ENCODE measurements at places on chromosomes 12 and 14.

DNA sequence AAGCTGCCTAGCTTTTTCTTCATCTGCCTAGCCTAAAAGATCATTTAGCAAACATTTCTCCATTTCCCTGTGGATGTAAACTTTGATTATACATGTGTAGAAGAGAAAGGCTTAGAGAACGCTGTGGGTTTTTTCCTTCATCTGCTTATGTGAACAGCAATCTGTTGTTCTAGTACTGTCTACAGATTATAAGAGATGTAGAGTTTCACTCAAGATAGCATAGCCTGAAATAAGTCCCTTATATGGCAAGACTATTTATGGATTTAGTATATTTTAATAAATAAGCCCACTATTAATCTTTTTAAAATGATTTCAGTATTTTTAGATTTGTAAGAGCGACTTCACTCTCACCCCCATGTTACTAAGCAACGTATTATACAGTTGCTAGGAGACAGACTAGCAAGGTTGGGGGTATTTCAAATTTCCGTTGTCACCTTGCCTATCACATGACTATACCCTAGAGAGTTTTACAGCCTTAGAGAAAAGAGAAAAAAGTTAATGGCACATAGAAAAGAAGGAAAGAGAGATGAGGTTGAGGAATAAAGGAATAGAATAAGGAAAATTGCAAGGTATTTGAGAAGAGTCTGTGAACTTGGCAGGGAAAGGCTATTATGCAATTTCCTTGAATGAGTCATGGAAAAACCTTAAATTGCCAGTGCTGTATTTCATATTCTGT lies 12.2 kb upstream of the TUBA1A start:
- DNase-seq = peak; percentile 85

DNA sequence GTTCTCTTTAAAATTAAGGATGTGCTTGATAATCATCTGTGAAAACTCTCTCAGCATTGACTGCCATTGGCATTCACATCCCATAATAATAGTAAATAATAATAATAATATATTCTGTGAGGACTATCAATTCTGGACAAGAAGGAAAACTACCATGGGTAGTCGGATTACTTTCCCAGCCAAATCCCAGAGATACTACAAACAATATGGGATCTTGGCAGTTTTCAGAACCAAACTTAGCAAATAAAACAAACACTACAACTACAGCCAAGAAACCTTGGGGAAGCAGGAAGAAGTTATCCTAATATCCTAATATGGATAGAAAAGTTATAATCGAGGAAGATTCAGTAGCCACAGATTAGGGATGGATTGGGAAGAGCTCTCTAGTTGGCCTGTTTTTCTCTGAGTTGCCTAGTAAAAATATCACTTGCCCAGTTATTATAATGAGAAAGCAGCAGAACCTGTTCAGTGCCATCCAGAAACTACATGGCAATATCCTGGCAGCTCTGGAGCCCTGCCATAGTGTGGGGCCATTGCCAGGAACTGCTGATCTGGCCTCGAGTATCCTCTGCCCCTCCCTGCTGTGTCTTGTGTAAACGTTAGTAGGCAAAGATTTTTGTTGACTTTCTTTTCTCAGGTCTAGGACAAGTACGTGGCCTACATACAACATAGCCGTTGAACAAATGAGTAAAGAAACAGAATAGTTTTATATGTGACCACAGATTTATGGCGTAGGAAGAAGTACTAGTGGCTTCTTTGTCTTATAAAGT lies 193.5 kb downstream of the SLC2A13 start:
- no peak for DNase-seq

GRCh38 chr12:132597333-132598316 lies 12.8 kb downstream of the LRCOL1 start:
- peak; percentile 61 for DNase-seq

DNA sequence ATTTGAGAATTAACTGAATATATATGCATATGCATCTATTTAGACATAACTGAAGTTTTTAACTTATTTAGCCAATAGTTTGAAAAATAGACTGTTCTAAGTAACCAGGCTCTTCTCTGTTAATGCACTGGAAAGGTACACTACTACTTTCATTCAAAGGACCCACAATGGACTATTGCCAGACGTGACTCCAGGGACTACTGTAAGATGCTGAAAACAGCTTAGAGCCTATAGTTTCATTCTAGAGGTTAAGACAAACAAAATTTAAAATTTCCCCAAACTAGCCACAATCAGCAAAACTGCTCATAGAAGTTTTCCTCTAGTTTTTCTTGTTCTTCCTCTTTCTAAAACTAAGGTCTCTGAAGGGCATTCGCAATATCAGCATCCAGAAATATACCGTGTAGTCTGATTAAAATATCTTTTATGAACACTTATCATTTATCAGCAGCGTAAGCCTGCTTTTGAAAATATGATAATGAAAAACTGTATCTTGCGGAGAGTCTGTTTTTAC lies 10.4 kb downstream of the APPL2 start:
- no peak for DNase-seq

DNA sequence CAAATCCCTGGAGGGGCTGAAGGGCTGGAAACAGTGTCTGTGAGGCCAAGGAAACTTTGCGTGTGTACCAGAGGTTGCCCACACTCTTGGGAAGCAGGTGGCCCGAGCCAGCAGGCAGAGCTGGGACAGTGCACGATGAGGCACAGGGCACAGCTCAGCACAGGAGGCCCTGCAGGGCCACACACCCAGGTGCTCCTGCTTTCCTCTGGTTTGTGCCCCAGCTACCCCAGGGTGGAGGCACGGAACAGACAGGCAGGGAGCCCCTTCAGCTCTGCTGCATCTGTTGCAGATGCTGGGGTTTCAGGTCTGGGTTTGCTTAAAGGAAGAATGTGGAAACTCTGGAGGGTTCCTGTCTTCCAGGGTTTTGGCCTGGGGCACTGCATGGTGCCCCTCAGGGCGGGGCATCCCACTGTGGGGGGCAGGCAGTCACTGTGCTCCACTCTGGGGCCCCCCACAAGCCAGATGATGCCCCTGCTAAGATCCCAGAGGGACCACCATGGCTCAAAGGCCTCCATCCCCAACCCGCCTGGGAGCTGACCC lies 8.6 kb downstream of the TMEM179 start:
- no peak for DNase-seq

- DNase-seq = no peak
Measured at GRCh38 chr12:452667-453210, 7.0 kb upstream of the B4GALNT3 start.

DNA sequence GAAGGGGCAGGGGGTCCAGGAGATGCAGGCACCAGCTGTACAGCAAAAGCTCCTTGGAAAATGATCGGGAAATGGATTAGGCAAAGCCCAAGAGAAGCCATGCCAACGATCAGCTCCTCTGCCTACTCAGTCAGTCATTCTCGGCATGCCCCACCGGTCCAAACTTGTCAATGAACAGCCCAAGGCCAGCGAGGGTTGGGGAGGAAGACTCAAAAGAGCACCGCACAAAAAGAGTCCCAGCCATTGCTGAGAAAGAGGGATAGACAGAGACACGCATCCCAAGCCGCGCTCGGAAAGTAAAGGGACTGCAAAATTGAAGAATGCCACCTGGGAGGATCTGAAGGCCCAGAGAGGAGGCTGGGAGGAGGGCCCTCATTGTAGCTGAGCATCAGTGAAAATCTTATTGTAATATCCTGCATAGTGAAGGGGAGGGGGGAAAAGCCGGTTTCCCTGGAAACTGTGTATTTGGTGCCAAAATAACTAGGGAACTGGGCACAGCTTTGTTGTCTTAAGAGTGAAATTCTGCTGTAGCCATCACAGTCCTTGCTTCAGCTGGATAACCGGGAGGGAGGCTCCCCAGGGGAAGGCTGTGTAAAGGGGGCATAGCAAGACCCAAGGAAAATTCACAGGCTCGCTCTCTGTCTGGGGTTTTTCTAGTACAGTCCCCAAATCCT lies 4.7 kb downstream of the KDM2B start:
- no peak for DNase-seq

GRCh38 chr14:103118663-103119404 lies 4.4 kb upstream of the TNFAIP2 start:
- no peak for DNase-seq

DNA sequence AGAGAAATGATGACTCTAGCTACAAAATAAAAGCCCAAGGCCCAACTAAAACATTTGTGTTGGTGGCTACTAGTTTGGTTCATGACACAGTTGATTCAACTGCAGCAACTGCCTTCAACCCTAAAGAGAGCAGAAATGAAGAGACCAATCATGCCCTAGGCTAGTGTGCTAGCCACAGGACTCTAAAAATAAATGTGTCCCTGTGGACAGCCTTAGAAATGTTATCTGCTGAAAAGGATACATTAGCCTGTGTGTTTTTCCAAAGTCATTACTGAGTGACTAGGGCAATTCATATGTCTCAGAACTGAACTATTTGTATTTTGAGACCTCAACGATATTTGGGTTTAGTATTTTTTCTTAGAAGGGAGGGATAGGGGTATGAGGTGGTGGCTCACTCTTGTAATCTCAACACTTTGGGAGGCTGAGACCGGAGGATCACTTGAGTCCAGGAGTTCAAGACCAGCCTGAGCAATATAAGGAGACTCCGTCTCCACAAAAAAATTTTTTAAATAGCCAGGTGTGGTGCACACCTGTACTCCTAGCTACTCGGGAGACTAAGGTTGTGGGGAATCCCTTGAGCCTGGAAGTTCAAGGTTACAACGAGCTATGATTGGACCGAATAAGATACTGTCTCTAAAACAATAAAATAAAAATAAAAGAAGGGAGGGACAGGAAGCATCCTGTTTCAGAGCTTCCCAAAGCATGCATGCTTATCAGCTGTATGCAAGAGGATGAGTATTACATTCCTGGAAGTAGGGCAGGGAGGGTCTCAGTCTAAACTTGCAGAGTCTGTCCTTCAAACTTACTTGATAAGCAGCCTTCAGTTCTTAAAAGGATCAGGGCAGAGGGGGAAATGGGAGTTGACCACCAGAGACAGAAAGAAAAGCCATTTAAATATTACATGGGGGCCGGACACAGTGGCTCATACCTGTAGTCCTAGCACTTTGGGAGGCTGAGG lies 29.6 kb upstream of the NAP1L1 start:
- peak; percentile 21 for DNase-seq

DNA sequence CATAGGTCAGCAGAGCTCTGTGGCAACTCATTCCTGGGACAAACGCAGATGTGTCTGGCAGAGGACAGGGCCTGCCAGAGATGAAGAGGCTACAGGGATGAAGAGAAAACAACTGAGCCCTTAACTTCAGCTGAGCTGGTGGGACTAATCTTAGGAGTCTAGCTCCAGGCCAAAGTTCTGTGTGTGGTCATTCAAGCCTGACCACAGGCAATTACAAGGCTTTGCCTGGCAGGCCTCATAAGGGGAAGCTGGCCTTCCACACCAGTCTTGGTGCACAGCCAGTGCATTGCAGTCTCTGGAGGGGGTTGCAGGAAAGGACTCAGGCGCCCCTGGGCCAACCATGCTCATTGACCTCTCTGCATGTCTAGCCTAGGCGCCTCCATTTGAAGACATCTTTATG lies 127.6 kb upstream of the DAAM1 start:
- DNase-seq = no peak

DNA sequence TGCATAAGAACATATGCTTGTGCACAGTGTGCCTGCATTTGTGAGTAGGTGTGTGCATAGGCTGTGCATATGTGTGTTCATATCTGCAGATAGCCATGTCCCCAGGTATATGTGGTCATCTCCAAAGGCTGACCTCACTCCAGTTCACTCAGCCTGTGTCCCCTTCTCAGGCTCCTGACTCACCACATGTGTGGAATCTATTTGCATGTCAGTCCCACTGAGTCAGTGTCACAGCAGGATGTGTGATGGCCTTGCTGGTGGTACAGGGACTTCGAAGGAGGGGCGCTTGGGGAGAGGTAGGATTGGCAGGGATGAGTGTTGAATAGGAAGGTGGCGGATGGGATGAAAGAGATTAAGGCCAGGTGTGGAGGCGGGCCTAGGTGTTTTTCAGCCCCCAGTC lies 35.5 kb downstream of the KRT80 start:
- DNase-seq = no peak

GRCh38 chr14:97802430-97803373 lies 1005.5 kb downstream of the VRK1 start:
- DNase-seq = no peak

- no peak for DNase-seq
Measured at GRCh38 chr12:24427776-24428175, 478.3 kb upstream of the SOX5 start.

DNA sequence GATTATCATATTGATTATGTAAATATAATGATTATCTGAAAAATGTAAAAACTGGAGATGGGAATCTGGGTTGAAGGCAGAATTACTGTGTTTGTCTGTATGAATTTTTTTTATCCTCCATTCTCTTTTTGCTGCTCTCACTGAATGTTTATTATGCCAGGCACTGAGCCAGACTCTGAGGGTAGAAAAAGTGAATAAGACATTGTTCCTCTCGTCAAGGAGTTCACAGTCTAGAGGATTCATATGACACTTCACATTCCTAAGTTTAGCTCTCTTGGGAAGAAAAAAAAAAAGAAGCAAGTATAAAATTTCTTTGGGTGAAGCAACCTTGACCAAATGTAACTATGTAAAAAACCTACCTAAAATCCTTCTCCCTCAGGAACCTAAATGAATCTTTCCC lies 120.9 kb upstream of the LMO3 start:
- DNase-seq = no peak

DNA sequence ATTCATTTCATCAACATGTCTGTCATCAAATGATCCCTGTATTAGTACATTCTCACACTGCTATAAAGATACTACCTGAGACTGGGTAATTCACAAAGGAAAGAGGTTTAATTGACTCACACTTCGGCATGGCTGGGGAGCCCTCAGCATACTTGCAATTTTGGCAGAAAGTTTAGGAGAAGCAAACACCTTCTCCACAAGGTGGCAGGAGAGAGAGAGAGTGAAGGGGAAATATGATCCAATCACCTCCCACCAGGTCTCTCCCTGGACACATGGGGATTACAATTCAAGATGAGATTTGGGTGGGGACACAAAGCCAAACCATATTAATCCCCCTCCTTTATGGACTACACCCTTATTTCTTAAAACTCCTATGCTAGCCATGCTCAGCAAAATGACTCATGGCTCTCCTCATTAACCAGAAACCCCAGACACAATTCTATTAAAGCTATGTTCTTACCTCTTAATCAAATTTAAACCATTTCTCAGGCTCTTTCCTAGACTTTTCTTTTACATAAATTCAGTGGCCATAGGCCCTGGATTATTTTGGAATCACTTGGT lies 932.3 kb downstream of the FLRT2 start:
- peak; percentile 25 for DNase-seq

DNA sequence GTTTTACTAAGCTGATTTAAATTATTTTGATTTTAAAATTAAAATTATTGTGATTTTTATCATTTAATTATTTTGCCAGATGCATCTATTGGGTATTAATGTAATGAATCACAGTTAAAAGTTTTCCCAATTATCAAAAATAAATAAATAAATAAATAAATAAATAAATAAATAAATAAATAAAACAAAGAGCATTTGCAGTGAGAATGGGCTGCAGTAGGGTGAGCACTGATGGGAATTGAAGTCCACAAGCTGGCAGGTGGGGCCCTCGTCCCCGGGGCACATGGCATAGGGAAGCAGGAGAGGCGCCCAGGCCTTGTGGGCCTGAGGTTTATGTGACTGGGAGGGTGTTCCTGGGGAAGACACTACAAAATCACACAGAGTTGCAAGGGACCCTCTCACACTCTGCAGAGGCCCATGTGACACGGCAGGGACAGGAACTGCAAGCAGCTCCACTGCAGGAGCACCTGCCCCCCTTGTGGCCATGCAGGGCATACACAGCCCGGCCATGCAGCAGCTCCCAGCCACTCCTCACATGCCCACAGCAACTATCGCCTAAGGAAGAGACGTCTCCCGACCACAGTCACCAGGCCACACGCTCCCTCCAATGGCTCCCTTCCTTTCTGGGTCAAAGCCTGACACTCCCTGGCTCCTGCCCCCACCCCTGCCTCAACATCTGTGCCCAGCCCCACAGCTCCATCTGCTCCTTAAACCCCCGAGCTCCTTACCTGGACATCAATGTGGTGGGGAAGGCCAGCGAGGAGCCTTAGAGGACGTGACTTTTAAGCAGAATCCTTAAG lies 256.3 kb upstream of the SFSWAP start:
- peak; percentile 2 for DNase-seq

Data from fibroblast of upper back skin (primary cell).